ENCODE measurements at places on chromosomes 7 and 10. TPM values are rescaled to one million over a fixed set of nuclear protein-coding genes. Genes with fewer than 3 reads are reported as not detected.

NRCAM gene
- total RNA-seq = not detected

DNA sequence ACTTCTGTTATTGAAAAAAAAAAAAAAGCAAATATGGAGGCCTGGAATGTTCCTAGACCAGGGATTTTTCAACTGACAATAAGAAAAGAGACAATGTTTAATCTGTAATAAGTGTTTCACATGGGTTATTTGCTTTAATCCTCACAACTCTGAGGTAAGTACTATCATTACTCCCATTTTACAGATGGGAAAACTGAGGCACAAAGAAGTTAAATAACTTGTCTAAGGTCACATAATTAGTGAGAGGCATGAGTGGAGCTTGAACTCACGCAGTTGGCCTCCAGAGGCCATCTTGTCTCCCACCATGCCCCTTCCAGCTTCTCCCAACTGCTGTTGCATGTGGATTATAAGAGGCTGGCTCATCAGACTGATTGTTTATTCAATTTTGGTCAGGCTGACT is 36.6 kb upstream of the CREB5 start:
- no peaks in the 10 kb centered on the region for H3K36me3 ChIP-seq
- no peaks in the 10 kb centered on the region for H3K4me1 ChIP-seq
- no peak overlapping the region for H3K27ac ChIP-seq
- no peak overlapping the region for H3K4me3 ChIP-seq
- no peaks in the 10 kb centered on the region for H3K27me3 ChIP-seq
- DNase-seq = no peak

DNA sequence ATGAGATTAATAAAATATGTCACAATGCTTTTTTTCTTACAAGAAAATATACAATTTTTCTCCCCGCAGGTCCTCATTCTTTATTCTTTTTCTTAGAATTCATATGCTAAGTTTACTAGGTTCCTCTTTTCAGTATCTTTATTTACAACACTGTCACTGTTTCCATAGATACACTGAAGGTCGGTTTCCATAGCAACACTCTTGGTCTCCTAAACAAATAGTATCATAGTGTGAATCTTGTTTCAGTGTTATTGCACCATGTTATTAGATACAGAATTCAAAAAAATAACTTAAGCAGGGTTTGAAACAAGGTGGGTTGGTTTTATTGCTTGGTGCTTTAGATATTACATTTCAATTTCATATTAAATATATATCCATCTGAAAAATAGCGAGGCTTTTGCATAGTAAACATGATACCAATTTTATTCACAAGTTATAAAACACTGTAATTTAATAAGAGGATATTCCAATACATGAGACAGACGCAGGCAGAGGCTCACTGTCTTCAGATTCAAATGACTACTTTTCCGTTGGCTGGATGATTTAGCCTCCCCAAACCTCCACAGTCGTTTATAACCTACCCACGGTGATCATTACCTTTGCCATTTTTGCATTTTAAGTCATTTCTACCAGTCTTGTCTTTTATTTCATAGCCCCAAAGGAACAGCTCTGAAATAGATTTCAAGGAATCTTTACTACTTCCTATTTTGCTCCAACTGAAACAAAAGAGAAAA is 88.9 kb upstream of the KLF6 start:
- no peaks in the 10 kb centered on the region for H3K36me3 ChIP-seq
- H3K4me3 ChIP-seq = no peak overlapping the region
- peak overlapping the region; percentile 33 for H3K27ac ChIP-seq
- peaks cover 61% of the 10 kb centered on the region for H3K4me1 ChIP-seq

DNA sequence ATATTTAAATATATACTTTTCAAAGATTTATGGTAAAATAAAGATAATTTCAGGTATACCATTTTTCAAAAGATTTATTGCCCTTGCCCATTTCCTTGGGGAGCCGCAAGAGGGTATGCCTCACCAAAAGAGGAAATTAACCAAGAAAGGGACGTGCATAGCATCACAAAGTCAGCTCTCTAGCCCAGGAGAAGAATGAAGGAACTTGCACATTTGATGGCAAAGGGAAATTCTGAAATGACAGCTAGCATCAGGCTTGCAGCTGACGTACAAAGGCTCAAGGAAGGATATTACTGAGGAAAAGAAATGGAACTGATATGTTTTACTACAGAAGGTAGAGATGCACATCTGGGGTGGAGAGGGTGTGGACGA is 93.6 kb upstream of the RSU1 start:
- no peak overlapping the region for H3K4me3 ChIP-seq
- no peak overlapping the region for H3K27ac ChIP-seq
- DNase-seq = no peak
- H3K4me1 ChIP-seq = peaks cover 2% of the 10 kb centered on the region

- no peaks in the 10 kb centered on the region for H3K36me3 ChIP-seq
- no peak overlapping the region for H3K27ac ChIP-seq
- no peaks in the 10 kb centered on the region for H3K4me1 ChIP-seq
- no peaks in the 10 kb centered on the region for H3K27me3 ChIP-seq
- H3K4me3 ChIP-seq = no peak overlapping the region
Measured at GRCh38 chr7:125572414-125572813, 642.8 kb upstream of the POT1 start.
